ENCODE measurements at places on chromosomes 13 and 19.

DNA sequence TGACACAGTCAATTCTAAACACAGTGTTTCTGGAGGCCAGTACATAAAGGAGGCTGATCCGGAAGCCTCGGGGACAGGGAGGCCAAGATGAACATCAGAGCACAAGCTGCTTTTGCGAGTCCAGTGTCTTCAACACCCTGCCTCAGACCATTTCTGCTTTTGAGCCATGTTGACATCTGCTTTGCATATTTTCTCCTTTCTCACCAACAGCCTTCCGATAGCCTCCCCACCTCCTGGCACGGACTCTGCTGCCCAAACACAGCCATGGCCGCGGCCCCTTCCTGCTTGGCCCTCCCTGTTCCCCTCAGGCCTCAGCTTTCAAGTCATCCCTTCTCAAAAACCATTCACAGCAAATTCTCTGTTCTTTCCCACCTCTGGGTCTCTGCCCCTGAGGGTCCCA, 3.6 kb downstream of the LRRC25 start:
- DNase-seq, result no peak

- DNase-seq, result no peak
Observed at GRCh38 chr19:33298146-33298911, 4.0 kb downstream of the CEBPA start.

DNA sequence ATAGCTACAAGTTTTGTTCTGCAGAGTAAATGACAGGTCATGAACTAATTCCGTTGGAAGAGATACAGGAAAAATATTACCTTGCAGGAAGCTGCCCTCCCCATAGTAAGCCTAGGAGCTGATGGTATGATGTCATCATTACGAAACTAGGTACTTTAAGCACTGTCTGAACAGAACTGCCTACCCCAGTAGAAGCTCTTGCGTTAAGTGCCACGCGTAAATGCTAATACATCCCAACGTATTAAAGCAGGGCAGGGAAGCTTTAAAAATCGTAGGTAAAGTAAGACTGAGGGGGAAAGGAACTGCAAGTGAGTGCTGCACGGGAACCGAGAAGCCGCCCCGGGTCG, 572 bp downstream of the UGGT2 start:
- DNase-seq, result no peak

DNA sequence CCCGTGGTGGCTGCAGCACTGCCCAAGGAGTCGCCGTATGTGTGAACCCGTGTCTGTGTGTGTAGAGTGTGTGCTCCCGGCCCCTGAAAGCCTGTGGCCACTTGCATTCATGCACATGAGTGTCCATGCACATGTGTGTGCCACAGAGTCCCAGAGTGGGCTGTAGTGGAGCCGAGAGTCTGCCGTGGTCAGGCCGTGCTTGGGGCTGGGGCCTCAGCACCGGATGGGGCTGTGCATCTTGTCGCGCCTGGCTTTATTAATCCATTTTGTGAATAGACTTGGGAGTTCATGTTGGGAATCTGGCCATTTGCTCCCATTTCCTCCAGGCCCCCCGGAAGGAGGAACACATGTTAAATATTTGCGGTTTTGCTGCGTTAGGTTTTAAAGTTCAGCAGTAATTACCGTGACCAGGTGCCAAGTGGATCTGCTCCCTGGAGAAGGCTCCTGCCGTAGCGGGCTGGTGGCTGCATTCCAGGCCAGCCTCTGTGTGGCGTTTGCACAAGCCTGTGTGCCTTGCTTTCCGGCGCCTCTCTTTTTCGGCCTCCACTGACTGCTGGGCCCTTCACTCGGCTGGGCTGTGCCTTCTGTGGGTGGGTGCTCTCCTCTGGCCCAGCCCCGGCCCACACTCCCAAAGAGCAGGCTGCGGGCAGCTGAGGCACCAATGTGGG, 69.2 kb upstream of the KCTD15 start:
- DNase-seq, result no peak

DNA sequence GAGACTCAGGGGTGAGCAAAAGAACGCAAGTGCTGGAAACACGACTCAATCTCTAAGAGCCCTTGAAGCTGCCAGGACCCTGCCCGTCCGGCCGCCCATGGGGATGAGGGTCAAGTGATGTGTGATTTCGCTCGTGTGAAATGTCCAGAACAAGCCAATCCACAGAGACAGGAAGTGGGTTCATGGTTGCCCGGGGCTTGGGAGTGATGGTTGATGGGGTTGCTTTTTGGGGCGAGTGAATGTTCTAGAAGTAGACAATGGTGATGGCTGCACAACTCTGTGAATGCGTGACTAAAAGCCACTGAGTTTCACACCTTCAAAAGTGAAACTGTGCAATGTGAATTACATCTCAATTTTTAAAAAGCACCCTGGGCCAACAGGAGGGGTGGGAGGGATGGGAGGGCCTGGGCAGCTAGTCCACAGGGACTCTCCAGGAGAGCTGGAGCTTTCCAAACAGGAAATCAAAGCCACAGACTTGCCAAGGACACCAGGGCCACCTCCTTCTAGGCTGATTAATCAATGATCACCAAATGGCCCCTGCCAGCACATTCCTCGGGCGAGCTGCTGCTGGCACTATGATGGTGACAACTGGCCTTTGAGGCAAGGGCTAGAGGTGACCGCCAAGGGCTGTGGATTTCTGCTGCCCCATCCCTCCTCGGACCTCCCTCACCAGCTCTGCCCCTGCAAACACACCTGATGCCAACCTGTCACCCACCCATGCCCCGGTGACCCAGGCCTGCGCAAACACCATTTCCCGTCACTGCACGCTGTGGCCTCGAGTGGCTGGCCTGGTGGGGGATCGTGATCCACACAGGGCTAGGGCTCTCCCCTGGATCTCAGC, 14.0 kb downstream of the DPP9 start:
- DNase-seq, result no peak

- peak; percentile 77 for DNase-seq
Observed at GRCh38 chr19:21568816-21569493, 63.6 kb downstream of the ZNF429 start.

- DNase-seq, result peak; percentile 6
Observed at GRCh38 chr19:53907193-53907581, 1.9 kb upstream of the CACNG7 start.

DNA sequence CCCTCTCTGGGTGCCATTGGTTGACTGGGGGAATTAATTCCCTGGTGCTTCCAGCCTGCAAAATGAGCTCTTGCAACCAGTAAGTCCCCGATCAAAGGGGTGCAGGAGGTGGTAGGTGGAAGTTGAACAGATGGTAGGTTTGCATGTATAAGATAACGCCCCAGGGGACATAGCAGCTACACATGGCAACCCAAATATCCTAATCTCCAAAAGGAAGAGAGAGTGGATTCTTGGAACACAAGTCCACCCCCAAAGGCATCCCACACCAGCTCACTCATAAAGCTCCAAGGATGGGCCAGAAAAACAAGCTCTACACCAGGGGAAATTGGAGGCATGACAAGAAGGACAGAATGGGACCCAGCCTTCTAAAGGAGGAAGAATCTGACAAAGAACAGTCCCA, 4.8 kb downstream of the CD209 start:
- no peak for DNase-seq

- no peak for DNase-seq
Observed at GRCh38 chr13:78601874-78602560, 1.3 kb downstream of the POU4F1 start.

- no peak for DNase-seq
Observed at GRCh38 chr13:38866649-38867048, 124.0 kb downstream of the STOML3 start.

DNA sequence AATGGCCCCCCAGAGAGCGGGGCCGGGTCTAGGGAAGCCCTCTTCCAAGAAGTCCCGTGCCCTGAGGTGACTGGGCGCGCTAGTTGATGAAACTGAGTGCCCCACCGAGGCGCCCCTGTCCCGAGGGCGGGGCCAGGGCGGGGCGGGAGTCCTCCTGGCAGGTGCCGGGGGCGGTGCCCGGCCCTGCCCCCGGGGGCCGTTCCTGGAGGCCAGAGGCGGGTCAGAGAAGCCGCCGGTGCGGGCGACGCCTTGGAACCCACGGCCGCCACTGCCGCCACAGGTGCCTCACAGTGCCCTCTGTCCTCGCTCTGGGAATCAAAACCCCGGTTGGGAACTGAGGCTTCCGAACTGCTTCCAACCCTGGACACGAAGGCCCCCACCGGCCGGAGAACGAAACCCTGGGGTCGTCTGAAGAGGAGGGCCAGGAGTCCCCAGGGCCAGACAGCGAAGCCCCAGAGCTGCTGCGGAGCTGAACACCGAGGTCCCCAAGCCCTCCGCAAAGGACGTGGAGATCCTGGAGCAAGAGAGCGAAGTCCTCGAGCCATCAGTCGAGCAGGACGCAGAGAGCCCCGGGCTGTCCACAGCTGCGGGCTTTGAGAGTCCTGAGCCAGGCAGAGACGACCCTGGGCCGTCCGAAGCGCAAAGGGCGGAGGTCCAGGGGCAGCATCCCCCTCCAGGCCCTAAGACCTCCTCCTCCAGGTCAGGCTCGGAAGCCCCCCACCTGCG, at the start of gene MISP3:
TSS of gene MISP3 (plus strand) at position 252 of the 726 bp plus-strand sequence. CDS start 524 bp downstream, outside the sequence.
- DNase-seq, result no peak

DNA sequence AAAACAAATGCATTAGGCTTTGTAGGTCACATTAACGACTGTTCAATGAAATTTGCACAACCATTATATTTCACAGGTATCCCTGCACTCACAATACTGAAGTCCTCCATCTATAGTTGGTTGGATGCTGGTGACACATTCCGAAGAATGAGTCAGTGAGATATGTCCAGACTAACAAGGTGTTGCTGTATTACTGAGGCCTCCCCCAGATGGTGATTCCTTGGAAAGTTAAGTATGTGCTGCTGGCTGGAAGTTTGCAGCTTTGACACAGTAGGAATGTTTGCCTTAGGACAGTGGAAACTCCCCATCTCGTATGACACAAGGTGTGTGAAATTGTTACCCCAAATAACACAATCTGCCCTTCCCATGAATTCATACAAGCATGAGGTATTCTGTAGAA, 46.6 kb downstream of the FGF14 start:
- DNase-seq, result no peak

- DNase-seq, result no peak
Observed at GRCh38 chr13:26480246-26480855, 77.1 kb upstream of the WASF3 start.

DNA sequence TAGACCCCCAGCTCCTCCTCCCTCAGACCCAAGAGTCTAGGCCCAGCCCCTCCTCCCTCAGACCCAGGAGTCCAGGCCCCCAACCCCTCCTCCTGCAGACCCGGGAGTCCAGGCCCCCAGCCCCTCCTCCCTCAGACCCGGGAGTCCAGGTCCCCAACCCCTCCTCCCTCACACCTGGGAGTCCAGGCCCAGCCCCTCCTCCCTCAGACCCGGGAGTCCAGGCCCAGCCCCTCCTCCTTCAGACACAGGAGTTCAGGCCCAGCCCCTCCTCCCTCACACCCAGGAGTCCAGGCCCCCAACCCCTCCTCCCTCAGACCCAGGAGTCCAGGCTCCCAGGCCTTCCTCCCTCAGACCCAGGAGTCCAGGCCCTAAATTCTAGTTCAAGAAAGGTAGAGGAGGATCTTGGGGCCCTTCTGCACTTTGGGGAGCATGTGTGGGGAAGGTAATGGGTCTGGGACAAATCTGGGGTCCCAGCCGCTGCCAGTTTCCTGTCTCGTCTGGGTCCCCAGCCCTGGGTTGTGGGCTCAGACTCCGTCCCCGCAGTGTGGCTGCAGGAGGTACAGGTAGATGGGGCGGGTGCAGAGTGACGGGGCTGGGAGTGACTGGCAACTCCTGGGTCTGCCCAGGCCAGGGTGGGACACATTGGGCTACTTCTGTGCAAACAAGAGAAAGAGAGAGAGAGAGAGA, 3.2 kb upstream of the TMEM190 start:
- DNase-seq, result no peak

GRCh38 chr19:44703336-44704078, 4.6 kb downstream of the CEACAM16 start:
- no peak for DNase-seq

GRCh38 chr19:23093832-23094231, 23.0 kb upstream of the ZNF730 start:
- DNase-seq, result no peak

GRCh38 chr19:32174386-32175113, 170.9 kb upstream of the ZNF507 start:
- DNase-seq, result no peak

- peak; percentile 42 for DNase-seq
Observed at GRCh38 chr19:58181902-58182576, 822 bp upstream of the ZNF274 start.

- no peak for DNase-seq
Observed at GRCh38 chr13:23632741-23633140, 62.5 kb downstream of the TNFRSF19 start.

DNA sequence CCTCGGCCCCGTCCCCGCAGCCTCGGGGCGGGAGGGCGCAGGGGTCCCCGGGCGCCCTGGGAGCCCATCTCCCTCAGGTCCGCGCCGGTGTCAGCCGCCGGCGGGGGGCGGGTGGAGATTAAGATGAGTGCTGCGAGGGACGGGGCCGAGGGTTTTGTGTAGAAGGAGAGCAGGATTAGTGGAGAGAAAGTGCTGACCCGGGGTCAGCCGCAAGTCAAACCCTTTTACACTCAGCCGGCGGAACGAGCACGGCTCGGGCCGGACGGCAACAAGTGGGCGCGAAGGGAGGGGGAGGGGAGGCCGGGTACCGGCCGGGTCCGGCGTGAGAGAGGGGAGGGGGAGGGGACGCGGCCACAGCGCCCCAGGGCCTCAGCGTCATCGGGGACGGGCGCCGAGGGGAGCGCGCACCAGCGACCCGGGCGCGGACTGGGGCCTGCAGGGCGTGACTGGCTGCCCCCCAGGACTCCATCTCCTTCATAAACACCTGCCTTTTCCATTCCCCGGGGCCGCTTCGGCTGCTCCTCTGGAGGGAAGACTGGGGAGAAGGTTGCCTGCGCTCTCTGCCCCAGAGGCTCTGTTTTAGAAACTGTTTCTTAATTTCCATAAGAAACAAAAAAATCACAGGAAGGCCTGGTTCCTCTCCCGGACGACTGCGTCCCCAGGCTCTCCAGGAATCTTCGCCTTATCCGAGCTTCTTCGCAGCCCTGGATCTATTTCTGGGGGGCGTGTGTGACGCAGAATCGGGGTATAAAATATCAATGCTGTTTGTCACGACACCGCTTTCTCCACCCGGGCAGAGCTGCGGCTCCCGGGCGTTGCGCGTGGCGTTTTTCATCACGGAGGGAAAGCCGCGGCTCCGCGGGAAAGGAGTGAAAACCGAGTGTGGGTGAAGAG, 6.5 kb downstream of the SOX1 start:
- DNase-seq, result no peak

DNA sequence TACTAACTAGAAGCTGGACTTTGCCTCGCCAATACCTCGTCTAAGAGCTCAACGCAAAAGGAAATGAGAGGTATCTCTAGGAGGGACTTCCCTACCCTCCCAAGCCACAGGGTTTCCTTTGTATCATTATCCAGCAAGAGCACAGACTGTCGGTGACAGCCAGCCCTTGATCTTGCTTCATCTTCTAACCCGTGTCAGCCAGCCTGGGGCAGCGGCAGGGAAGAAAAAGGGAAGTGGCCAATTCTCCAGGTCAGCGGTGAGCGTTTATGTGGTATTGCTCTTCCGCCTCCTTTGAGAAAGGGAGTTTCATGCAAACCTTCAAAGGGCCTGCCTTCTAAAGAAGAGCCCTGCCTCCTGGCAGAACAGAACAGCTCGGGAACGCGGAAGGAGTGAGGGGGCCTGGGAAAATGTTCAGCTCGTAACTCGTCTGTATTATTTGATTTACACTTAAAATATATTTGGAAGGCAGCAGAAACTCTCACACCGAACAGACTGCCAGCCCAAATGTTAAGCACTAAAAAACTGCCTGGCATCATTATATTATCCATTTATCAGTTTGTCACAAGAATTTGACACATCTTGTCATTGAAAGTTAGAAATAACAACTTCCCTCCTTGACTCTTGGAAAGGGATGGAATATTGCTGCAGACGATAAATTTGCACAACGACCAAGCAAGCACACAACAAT, 41.8 kb downstream of the EFNB2 start:
- DNase-seq, result no peak

- DNase-seq, result no peak
Observed at GRCh38 chr19:17579661-17580244, 24.3 kb downstream of the COLGALT1 start.

- DNase-seq, result no peak
Observed at GRCh38 chr13:49219647-49220035, 497 bp upstream of the MLNR start.
